Activated effector memory CD4-positive, alpha-beta T cell treated with anti-CD3 and anti-CD28 coated beads, Interleukin-2, amount 50 U/mL, for 16 hours (primary cell): ENCODE measurements at places on chromosomes 5 and 9.

DNA sequence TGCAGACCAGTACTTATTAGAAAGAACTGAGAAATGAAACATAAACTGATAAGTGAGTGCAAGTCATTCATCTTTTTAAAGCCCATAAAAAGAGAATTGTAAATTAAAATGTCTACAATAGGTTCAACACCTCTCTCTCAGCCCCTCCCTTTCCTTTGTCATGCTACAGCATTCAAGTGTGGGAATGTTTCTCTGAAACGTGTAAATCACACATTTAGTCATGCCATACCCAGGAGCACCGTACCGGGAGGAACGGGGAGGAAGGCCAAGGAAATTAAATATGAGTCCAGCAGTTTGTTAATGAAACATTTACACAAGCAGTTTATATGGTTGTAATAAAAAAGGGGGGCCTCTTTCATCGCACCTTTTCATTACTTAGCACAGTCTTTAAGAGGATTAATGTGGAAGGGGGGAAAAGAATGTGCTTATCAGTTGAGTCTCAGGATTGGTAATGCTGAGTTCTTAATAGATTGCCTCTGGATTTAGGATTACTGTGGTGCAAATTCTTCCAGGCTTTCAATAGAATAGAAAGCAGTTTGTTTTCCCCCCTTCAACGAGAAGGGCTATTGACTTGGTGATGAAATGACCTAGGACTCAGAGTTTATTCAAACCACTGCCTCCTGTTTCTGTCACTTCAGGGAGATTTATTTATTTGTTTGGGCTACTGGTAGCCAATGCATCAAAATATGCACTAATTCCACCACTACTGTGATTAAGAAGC lies 176.0 kb upstream of the ZNF608 start:
- no peak for DNase-seq

DNA sequence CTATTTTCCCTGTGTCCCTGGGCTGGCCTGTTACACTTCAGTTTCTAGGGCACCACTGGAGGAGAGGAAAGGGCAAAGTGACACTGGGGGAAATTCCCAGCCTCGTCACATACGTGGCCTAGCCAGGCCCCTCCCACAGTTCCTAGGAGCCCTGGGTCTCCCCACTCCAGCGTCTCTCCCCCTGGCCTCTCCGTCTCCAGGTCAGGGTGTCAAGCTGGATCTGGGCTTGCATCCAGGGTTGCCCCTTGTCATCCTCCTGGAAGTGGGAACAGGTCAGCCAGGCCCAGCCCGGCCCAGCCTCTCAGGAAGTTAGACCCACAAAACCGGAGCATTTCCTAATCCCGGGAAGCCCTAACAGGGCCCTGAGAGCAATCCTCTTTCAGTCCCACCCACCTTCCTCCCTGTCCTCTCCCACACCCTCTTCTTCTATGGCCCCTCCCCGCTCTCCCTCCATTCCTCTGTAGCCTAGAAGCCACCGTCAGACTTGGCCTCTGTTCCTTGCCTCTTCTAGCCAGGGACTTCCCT lies 4.7 kb upstream of the TNIP1 start:
- DNase-seq = peak; percentile 88

- DNase-seq = peak; percentile 97
Observed at GRCh38 chr5:43040287-43041098, at the start of gene ANXA2R. ANXA2R (minus strand) TSS chr5:43040319; CDS start chr5:43040046, 273 bp downstream.

- peak; percentile 53 for DNase-seq
Observed at GRCh38 chr9:113503131-113503541, 39.6 kb downstream of the RGS3 start.
